ENCODE measurements at places on chromosomes 11 and 22. TPM values are rescaled to one million over a fixed set of nuclear protein-coding genes. Genes with fewer than 3 reads are reported as not detected.

- no peak for DNase-seq
These were observed 120.9 kb upstream of the NECTIN1 start for GRCh38 chr11:119849872-119850271.

DNA sequence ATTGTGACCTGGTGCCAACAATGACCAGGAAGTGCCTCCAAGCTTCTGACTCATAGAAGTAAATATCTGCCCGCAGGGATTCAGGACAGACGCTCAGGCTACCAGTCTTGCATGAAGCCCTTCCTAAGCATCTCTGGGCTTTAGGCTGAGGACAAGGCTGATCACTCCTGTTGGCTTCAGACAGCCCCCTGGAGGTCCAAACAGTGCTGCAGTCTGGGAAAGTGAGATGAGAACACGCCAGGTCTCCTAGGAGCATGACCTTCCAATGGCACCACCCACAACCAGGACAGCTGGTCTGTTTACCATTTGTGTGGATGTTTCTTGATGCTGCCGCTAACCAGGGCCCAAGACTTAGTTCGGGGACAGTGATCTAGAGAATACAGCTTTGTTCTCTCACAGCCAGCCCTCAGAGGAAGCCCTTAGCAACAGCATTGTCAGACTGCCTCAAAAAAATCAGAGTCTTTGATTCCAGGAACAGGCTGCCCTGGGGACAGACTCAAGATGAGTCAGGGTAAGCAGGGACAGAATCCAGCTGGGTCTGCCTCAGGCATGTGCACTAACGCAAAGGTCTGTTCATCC lies 111.2 kb downstream of the ZNF280B start:
- DNase-seq, result no peak

DNA sequence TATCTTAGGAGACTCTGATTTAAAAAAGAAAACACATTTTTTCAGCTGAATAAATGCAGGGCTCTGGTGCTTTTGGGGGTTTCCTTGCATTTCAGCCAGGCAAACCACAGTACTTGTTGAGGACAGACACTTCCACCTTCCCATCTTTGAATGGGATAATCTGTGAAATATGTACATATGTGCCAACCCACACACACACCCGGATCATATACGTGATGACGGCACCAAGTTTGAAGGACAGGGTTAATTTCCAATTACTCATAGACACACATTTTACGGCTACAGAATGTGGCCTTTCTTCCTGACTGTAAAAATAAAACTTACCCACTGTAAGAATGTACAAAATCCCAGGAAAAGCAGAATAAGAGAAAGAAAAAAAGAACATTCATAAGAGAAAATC lies 104.4 kb downstream of the MPPED2 start:
- no peak for DNase-seq

Gene LDHAL6A
- total RNA-seq, result not detected

Gene C11orf86
- not detected for total RNA-seq
